ENCODE measurements at places on chromosomes 12 and 14. TPM values are rescaled to one million over a fixed set of nuclear protein-coding genes. Genes with fewer than 3 reads are reported as not detected.

- no peaks in the 10 kb centered on the region for H3K27me3 ChIP-seq
- no peaks in the 10 kb centered on the region for H3K4me1 ChIP-seq
- peaks cover 33% of the 10 kb centered on the region for H3K36me3 ChIP-seq
- no peak for DNase-seq
- H3K4me3 ChIP-seq: no peak overlapping the region
Observed at GRCh38 chr12:106861984-106862916, 87.8 kb downstream of the RIC8B start.

GRCh38 chr12:66756631-66757030 is 77.8 kb upstream of the GRIP1 start:
- no peaks in the 10 kb centered on the region for H3K36me3 ChIP-seq
- no peak overlapping the region for H3K4me3 ChIP-seq
- no peak overlapping the region for H3K27ac ChIP-seq
- H3K27me3 ChIP-seq: no peaks in the 10 kb centered on the region

SLC6A13 gene
- total RNA-seq: 1.8 TPM

GRCh38 chr14:22656945-22657731 is 13.0 kb upstream of the OR6J1 start:
- no peaks in the 10 kb centered on the region for H3K36me3 ChIP-seq
- DNase-seq: no peak
- no peak overlapping the region for H3K27ac ChIP-seq
- H3K27me3 ChIP-seq: no peaks in the 10 kb centered on the region
- H3K4me1 ChIP-seq: no peaks in the 10 kb centered on the region

- H3K27me3 ChIP-seq: no peaks in the 10 kb centered on the region
- H3K4me1 ChIP-seq: no peaks in the 10 kb centered on the region
- H3K36me3 ChIP-seq: no peaks in the 10 kb centered on the region
- no peak overlapping the region for H3K27ac ChIP-seq
- no peak for DNase-seq
Observed at GRCh38 chr12:129676411-129676810, 227.4 kb downstream of the TMEM132D start.

Measured in T-cell (primary cell).